ENCODE measurements at places on chromosomes 12 and 14.

DNA sequence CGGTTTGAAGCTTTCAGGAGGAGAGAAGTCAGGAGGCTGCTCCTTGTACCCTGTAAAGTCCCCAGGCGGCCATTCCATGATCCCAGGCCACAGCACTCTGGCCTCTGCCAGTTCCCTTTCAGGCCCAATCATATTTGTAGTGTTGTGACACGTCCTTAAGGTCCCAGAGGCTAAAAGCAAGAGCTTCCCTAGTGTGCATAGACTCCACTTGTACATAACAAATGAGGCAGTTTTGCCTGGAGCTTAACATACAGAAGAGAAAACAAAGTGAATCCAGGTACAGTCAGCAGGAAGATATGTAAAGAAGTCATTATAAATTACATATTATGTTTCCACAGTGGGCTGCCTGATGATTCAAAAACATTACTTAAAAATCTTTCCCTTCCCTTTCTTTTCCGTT lies 81.1 kb upstream of the RPH3A start:
- DNase-seq, result no peak

DNA sequence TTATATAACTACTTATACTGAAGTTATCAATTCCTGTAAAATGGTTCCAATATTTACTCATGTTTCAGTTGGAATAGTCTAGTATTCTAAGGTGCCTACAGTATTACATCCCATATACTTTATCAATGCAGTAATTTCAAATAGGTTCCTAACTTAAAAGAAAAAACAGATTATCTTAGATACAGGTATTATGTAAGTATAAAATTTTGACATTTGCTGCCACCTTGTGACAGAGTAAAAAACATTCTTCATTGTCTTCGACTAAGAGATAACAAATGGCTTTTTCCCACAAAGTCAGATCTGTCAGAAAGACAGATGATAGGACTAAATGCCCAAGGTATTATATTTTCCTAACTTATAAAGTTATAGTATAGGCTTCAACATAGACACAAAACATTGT lies 78.7 kb downstream of the TXNDC16 start:
- no peak for DNase-seq

GRCh38 chr14:104435147-104436046 lies 144.2 kb upstream of the C14orf180 start:
- DNase-seq, result no peak

DNA sequence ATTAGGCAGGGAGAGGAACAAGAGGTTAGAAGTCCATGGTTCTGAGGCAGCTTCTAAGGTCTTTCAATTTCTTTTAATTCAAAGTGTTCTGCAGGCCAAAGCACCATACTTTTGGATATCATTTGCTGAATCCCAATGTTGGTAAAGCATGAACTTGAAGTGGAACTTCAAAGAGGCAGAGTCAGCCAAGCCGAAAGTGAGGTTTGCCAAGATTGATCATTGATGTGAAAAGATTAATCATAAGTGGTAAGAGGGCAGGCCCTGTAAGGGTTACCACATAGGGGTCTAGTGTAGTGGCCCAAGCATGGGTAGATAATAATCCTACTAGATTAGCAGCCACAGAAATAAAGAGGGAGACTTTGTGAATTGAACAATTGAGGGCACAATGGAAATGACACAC lies 191.7 kb upstream of the DIO2 start:
- peak; percentile 74 for DNase-seq

DNA sequence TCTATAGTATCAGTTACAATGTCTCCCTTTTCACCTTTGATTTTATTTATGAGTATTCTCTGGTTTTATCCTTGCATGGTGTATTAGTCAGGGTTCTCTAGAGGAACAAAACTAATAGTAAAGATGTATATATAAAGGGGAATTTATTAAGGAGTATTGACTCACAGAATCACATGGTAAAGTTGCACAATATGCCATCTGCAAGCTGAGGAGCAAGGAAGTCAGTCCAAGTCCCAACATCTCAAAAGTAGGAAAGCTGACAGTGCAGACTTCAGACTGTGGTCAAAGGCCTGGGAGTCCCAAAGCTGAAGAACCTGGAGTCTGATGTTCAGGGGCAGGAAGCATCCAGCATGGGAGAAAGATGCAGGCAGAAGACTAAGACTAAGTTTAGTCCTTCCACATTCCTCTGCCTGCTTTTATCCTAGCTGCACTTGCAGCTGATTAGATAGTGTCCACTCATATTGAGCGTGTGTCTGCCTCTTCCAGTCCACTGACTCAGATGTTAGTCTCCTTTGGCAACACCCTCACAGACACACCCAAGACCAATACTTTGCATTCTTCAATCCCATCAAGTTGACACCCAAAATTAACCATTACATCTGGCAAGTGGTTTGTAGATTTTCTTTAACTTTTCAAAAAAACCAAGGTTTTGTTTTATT lies 308.0 kb upstream of the LMO3 start:
- DNase-seq, result no peak

DNA sequence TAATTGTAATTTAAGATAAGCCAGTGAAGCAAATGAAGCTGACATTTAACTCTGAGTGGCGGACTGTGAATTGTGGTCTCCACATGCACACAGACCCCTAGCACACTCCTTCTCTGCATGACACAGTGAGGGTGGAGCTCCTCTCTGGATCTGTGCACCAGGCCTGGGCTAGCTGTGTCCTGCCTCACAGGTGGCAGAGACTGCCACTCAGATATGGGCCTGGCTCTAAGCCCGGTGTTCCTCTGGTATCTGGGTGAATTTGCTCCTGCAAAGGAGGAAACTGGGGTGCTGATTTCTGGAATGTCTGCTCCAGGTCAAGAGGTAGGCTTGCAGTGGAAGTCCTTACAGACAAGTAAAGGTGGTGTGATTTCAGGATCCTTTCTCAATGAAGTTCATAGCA lies 282.4 kb downstream of the FOXN3 start:
- no peak for DNase-seq

- no peak for DNase-seq
These were observed 3.6 kb downstream of the DDX51 start for GRCh38 chr12:132140501-132140900.

DNA sequence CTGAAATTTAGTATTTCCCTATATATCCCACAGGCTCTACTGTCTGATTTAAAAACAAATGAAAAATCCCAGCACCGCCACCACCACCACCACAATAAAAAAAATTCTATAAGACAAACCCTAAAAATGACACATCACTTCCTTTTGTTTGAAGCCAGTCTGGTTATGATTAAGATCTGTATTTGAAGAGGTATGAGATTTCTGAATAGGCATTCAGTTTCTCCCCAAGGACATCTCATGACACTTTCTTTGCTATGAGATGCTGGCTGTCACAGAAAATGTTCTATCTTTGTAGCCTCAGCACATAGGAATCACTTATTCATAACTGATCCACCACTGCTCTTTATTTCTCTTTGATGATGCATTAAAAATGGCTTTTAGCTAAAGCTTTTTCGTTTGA lies 1071.0 kb downstream of the SLC6A15 start:
- DNase-seq, result no peak
